Renal pelvis (tissue), 12 donors: ENCODE measurements at places on chromosomes 3 and 15.

DNA sequence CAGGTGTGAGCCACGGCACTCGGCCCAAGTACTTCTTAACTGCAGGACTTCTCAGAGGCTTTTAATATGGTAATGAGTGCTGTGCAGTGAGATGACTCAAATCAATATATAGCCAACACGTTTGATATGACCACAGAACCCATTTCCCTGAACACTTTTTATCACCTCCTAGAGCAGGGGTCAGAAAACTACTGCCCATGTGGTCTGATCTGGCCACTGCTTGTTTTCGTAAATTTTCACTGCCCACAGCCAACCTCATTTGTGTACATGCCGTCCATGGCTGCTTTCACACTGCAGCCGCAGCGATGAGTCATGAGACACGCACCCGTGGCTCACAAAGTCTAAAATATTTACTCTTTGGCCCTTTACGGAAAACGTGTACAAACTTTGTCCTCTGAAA lies 179.2 kb downstream of the RORA start:
- no peak for DNase-seq

DNA sequence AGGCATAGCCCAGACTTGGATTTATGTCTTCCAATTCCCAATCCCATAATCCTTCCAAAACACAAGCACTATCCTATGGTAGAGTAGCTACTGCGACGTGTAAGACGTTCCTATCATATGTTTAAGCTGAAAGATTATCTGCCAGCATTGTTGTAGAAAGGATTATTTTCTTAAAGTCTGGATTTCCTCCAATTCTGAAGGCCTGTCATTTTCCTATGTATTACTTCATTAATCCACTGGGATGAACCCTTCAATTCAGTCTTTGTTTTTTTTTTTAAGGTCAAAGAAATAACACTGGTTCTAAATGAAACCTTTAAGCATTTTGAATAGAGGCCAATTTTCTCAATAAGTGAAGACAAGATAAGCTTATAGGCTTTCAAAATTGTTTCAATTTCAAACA lies 289.0 kb downstream of the SLC9A9 start:
- DNase-seq = no peak

DNA sequence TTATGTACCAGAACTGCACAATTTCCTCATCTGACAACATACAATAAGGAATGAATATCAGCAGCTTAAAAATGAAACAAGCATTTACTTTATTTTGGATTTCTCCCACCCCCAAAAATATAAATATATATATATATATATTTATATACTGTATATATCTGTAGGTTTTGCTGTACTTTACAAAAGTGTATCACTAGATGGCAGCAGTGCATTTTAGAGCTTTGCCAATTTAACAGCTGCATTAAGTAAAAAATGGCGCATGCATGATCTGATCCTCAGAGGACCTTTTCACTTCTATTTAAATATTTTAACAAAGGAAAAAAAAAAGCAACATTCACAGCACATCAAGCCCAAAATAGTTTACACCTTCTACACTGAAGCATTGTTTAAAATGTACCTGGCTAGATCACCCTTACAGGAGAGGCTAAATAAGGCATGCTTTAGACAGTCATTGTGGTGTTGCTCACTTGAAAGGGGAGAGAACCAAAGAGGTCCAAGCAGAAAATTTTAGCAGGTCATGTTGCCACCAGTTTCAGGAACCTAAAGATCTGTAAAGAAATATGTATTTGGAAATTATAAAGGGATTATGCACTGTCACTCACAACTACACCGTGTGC lies 72.6 kb downstream of the NPTN start:
- peak; percentile 78 for DNase-seq

DNA sequence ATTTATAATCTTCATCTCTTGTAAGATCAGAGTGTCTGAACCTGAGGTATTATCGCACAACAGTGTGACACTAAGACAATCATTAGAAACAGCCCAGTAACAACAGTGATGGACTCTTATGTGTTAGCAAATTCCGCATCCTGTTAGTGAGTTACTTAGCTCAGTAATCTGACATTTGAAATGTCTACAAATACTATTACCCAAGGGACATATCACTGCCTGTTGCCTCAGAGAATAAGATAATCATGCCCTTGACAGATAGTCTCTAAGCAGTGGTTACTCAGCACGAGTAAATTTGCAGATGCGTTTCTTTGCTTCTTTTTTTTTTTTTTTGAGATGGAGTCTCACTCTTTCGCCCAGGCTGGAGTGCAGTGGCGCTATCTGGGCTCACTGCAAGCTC lies 13.4 kb upstream of the RTP1 start:
- no peak for DNase-seq

GRCh38 chr3:170162630-170163029 lies 18.9 kb downstream of the PHC3 start:
- DNase-seq = no peak

GRCh38 chr15:74422652-74423430 lies 10.9 kb downstream of the SEMA7A start:
- DNase-seq = no peak

- no peak for DNase-seq
Observed at GRCh38 chr3:134602440-134602814, 48.4 kb downstream of the KY start.

- DNase-seq = no peak
Observed at GRCh38 chr3:34357461-34357860, 559.0 kb downstream of the PDCD6IP start.

DNA sequence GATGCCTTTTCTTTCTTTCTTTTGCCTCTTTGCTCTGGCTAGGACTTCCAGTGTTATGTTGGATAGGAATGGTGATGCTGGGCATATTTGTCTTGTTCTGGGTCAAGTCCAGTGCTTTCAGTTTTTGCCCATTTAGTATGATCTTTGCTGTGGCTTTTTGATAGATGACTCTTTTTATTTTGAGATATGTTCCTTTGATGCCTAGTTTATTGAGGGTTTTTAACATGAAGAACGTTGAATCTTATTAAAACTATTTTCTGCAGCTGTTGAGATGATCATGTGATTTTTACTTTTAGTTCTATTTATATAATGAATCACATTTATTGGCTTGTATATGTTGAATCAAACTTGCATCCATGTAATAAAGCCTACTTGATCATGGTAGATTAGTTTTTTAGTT lies 363.8 kb upstream of the RASGRP1 start:
- DNase-seq = no peak

DNA sequence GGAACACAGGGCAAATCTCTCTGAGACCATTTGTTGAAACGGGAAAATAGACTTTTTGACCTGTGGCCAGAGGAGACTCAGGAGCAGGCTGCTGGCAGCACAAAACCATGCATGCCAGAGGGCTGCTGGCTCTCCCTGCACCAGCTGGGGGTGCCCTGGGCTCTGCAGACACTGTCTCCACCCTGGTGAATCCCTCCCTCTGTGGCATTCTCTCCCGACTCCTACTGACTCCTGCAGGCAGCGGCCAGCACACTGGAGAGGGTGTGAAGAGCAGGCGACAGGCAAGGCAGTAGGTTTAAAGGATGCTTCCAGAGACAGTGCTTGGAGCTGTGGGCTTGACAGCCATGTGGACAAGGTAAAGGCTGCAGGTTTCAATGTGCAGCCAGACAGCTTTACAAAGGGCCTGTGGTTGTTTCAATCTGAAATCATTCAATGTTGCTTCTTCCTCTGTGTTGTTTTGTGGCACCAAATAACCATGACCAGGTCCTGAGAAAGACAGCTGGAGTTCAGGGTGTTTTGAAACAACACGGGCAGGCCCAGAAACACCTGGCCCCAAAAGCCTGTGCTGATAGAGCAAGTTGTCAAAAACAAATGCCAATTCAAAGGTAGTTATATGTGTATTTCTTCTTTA lies 431.0 kb upstream of the ATP10A start:
- DNase-seq = no peak

DNA sequence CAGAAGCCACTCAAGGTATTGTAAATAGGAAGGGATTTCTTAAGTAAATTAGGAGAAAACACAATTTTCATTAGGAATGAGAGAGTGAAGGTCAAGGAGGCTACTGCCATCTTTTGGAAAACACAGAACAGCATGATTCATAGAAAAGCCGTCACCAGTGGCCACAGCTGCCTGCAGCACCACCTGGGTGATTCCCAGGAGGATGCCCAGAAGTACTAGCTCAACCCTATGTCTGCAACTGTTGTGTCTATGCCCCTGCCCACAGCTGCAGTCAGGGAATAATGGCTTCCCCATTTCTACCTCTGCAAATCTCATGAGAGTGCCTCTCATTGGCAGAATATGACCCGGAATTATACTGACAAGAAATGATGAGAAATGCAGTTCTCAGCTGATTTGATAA lies 300.0 kb downstream of the IGSF11 start:
- no peak for DNase-seq

- no peak for DNase-seq
Observed at GRCh38 chr3:13708871-13709595, 160.1 kb downstream of the FBLN2 start.

DNA sequence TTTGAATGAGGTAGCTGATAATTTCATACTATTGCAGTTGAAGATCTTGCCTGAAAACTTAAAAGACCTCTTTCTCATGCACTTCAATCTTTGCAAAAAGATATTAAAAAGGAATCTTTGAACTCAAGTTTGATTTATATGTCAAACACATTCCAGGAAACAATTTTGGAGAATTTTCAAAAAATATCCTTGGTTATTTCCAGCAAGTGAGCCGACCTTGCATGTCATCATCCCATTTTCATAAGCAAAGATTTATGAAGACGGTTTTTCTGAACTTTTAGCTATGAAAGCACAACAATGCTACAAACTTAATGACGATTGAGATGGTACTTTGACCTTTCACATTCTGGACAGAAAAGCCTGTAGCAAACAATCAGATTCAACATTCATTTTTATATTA lies 95.6 kb downstream of the RFX7 start:
- peak; percentile 1 for DNase-seq

DNA sequence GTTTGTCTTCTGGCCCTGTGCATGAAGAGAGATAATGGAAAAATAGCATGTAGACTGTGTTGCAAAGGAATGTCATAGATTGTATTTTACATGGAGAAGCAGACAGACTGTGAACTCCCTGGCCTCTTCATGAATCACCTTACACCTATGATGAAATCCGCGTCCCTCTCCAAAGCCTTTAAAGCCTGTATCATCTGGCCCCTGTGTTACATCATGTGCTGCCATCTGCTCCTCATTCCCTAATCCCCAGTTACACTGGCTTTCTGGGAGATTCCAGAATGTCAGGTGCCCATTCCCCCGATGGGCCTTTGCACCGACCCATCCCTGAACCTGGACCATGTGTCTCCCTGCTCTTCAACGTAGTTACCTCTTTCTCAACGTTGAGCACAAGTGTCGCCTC lies 190.8 kb downstream of the ADAMTSL3 start:
- no peak for DNase-seq

DNA sequence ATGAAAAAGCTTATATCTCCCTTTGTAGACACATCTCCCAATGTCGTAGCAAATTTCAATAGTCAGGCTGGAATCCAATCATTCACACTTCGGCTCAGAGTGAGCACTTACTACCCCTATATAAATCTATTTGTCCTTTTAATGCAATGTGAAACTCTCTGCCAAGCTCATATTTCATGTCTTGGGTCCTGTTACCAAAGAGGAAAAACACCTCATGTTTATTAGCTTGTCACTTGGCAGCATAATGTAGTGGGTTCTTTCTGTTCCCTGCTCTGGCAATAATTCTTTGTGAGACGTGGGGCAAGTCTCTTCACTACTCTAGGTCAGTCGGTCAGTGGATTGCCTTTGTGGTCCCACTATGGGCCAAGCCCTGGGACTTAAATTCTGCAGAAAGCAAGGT lies 107.1 kb downstream of the SRGAP3 start:
- peak; percentile 88 for DNase-seq

- no peak for DNase-seq
Observed at GRCh38 chr3:16866571-16866970, 18.2 kb upstream of the PLCL2 start.

GRCh38 chr3:184795522-184796190 lies 16.3 kb upstream of the VPS8 start:
- no peak for DNase-seq

DNA sequence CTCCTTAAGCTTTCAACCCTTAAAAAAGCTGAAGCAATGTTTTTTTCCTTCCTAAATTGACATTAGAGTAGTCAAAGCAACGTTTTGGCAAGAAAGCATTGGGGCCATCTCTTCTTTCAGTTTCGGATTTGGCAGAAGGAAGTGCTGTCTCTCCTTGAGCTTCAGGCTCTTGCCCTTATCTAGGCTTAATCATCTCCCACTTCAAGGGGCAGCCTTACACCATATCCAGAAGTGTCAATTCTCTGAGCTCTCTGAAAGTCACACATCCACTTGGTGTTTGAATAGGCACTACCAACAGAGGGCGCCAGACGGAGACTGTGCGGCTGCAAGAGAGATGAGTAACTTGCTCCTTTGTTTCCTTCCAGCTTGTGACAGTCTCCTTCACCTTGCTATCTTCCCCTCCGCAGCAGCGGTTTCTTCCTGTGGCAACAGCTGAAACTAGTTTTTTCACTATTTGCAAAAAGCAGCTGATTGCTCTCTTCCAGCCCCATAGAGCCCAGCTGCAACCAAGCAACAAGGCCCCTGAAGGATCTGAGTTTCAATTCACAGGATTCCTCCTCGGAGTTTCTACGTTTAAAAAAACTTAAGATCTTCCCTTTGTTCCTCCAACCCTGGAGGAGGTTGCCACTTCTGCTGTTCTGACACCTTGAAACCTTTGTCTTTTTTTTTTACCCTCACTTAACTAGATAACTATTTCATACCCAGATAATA lies 147.0 kb upstream of the SLCO3A1 start:
- DNase-seq = peak; percentile 34

- no peak for DNase-seq
Observed at GRCh38 chr3:81602781-81603180, 158.7 kb downstream of the GBE1 start.

GRCh38 chr15:38627689-38628277 lies 63.2 kb upstream of the RASGRP1 start:
- no peak for DNase-seq

DNA sequence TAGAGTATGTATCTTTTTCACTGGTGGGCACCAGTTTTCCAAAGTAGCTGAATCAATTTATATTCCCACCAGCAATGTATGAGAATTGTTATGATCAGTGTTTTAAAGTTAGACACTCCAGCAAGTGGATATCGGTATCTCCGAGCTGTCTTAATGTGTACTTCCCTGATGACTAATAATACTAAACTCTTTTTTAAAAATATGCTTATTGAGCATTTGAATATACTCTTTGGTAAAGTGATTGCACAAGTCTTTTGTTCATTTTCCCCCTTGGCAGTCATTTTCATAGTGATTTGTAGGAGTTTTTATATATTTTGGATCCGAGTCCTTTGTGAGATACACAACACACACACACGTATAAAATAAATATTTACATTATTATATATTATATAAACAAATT lies 12.5 kb upstream of the FEM1B start:
- no peak for DNase-seq

- DNase-seq = no peak
Observed at GRCh38 chr15:81887912-81888311, 157.9 kb downstream of the MEX3B start.

- no peak for DNase-seq
Observed at GRCh38 chr3:182092662-182093262, 381.0 kb downstream of the SOX2 start.

- DNase-seq = no peak
Observed at GRCh38 chr3:173711619-173712018, 314.1 kb downstream of the NLGN1 start.

- no peak for DNase-seq
Observed at GRCh38 chr3:60386306-60386705, 864.9 kb downstream of the FHIT start.

GRCh38 chr3:62911526-62911925 lies 36.3 kb upstream of the CADPS start:
- no peak for DNase-seq
